Posterior vena cava (tissue), 2 donors: ENCODE measurements at places on chromosomes 13 and 19. TPM values are rescaled to one million over a fixed set of nuclear protein-coding genes. Genes with fewer than 3 reads are reported as not detected.

Gene HCST
- 12.4 TPM for total RNA-seq

Gene TPTE2
- 0.19 TPM for total RNA-seq

Gene ZNF791
- total RNA-seq, result 26.8 TPM

Gene CD22
- total RNA-seq, result 3.7 TPM

DNA sequence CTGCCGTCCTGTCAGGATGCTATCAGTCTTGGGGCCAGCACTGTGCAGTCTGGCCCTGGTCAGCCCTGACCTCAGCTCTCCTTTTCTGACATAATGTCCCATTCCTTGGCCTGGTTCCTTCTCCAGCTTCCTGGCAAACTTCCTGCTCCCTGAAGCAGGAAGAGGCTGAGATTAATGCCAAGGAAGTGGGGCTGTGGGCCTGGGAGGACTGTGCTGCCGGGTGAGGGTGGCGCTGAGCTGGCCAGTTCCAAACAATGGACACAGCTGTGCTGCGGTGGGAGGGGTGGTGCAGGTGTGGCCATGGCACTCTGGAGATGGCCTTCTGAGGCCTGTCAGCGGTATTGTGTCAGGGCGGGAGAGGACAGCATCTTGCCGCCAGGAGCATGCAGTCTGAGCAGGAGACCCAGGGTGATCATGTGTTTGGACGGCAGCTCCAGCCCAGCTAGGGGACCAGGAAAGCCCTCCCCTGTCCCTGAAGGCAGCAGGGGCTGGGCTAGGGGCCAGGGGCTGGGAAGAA lies 30.9 kb downstream of the TUBA3C start:
- no peak for DNase-seq
